Stimulated activated CD8-positive, alpha-beta memory T cell treated with anti-CD3 and anti-CD28 coated beads, Interleukin-4, amount 100 ng/mL, for 1 hour (primary cell): ENCODE measurements at places on chromosomes 12 and 14.
A peak's percentile ranks its signal among the peaks of the same experiment; 100 is the strongest.

DNA sequence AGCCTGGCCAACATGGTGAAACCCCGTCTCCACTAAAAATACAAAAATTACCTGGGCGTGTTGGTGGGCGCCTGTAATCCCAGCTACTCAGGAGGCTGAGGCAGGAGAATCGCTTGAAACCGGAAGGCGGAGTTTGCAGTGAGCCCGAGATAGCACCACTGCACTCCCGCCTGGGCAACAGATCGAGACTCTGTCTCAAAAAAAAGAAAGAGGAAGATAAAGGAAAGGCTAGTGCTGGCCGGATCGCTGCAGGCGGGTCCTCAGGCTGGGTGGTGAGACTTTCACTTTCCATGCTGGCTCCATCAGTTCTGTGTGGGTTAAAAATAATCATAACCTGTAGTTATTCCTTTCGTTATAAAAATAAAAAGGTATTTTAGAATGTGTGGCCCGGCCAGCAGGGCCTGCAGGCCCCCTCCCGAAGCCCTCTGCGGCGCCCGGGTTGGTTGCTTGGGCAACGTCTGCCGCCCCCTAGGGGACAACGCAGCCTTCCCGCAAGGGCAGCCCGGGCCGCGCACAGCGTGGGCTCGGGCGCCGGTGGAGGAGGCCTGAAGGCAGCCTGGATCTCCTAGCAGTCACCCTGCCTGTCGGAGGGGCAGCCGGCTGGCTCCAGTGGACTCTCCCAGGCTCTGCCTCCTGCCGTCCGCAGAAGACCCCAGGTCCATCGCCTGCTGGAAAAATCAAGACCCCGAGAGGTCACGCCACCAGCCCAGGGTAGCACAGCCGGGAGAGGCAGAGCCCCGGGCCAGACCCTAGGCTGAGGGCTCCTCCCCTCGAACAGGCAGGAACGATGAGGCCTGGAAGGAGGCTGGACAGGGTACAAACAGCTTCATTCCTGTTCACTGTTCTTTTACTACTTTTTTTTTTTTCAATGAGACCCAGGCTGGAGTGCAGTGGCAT lies 5.0 kb upstream of the SLC25A47 start:
- DNase-seq = peak; percentile 54

DNA sequence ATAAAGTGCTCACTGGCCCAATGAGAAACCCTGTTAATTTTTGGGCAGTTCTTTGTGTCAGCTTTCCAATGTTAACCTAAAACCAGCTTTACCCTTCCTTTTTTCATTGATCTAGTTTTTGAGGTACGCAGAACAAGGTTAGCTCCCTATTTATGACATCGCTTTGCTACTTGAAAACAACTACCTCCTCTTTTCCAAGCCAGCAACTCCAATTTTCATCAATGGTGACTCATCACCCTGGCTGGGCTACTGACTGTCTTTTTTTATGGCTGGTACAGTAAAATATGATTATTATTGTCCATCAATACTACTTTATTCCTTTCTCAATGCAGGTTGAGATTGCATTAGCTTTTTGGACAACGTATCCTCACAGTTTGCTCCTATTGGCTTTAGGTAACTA lies 22.5 kb upstream of the AKAP6 start:
- no peak for DNase-seq

DNA sequence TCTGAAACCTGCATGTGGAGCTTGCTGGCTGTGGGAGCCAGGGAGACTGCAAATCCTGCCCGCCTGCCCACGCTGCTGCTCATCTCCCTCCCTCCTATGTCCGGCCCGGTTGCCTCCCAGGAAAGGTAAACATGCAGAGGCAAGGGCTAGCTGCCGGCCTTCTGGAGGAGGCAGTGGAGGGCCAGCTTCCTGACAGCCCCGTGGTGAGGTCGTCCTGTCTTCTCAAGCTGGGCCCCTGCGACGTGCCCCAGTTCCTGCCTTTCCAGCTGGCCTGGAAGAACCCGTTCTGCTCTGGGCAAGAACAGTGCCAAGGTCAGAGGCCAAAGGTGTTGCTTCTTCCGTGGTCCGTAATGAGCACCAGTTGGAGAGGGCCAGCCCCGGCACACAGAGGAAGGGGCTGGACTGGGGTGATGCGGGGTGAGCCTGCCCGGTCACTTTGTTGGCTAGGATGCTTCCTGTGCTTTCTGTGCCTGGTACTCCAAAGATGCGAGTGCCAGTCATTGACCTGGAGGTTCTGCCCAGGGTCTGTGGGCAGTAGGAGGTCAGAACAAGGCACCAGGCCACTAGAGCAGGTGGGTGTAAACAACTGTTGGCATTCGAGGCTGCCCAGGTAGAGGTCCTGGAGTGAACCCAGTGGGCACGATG lies 25.3 kb downstream of the TPCN1 start:
- no peak for DNase-seq

DNA sequence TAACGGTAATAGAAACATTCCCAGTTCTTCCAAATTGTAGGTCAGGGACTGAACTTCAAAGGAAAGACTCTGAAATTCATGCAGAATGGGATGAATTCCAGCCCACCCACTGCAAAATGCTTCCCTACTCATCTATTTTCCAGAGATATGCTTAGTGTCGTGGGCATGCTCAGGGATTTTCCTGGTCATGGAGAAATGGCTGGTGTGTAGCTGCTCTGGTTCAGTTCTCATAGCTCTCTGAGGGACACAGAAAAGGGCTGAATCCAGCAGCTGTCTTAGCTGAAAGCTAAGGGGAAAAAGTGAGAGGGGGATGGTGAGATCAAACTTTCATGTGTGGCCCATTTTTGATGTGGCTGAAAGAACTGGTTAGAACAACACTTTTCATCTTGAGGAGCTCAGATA lies 72.9 kb upstream of the KRAS start:
- no peak for DNase-seq

- no peak for DNase-seq
Measured at GRCh38 chr12:122203301-122204166, at the start of gene B3GNT4. Gene B3GNT4 (plus strand): TSS chr12:122203709. CDS start chr12:122204619, 910 bp downstream.

GRCh38 chr12:79546466-79547043 lies 144.2 kb downstream of the PAWR start:
- DNase-seq = no peak

GRCh38 chr12:57260366-57260765 lies 9.4 kb upstream of the STAC3 start:
- no peak for DNase-seq

DNA sequence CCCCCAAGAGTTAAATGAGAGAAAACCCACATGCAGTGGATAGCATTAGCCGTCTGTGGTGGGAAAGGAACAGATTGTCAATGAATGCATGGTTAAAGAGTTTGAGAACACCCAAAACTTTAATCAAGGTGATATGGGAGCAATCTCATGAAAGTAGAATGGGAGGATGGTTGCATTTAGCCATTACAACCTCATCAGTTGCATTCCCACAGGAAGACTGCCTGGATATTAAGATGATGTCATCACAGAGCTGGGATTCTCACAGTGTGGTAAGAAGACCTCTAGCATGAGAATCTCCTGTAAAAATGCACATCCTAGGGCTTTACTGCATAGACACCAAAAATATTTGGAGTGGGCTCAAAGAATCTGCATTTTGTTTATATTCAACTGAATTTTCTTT lies 284.9 kb downstream of the RGS6 start:
- DNase-seq = no peak

GRCh38 chr12:31011746-31012566 lies 61.7 kb upstream of the DDX11 start:
- no peak for DNase-seq

- no peak for DNase-seq
Measured at GRCh38 chr14:50762001-50762930, 68.7 kb downstream of the NIN start.

- no peak for DNase-seq
Measured at GRCh38 chr14:24139272-24139934, 2.0 kb downstream of the EMC9 start.

DNA sequence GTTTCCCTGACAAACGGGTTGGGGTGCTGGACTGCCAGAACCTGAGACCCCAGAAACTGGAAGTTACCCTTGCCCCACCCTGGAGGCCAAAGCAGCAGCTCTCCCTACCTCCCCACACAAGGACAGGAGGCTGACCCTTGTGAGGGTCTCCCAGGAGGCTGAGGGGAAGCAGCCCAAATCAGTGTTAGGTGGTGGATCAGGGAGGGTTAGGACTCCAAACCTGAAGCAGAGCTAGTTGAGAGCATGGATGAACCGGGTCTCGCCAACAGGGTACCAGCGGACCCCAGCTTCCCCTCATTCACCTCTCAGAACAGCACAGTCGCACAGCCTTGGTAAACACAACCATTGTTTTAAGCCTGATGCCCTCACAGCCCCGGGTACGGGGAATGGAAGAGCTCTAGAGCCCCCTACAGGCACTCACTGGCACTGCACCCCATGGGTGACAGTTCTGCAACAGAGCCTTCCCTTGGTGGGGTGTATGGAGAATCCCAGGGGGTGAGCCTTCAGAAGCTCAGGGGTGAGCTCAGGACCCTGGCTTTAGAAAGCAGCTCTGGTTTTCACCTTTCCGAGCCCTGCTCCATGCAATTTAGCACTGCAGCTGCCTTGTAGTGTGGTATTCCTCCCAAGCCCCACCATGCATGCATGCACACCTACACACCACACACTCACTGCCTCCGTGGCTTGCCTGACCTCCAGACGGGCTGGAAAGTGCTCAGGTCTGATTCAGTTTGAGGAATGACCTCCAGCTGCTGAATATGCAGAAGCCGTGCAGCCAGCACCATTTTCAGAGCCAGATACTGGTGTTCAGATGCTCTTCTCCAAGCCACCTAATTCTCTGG lies 11.2 kb downstream of the ESRRB start:
- DNase-seq = peak; percentile 9

GRCh38 chr14:104140463-104141331 lies 2.3 kb downstream of the KIF26A start:
- DNase-seq = no peak

DNA sequence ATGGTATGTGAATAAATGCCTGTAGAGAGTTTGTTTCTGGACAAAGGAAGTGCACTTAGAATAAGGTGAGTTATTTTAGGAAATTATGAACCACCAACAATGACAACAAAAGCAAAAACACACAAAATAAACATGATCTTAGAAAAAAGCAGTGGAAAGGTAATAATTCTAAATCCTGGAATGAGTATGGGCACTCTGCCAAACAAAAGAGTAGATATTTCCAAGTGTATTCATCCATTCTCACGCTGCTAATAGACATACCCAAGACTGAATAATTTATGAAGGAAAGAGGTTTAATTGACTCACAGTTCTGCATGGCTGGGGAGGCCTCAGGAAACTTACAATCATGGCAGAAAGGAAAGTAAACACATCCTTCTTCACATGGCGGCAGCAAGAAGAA lies 269.3 kb upstream of the NPAS3 start:
- DNase-seq = no peak

GRCh38 chr12:112443916-112444315 lies 25.2 kb downstream of the PTPN11 start:
- DNase-seq = no peak

- no peak for DNase-seq
Measured at GRCh38 chr14:99538275-99538674, 57.1 kb downstream of the CCNK start.
